RCC 7860 (cell line): ENCODE measurements at places on chromosomes 4 and X.

- DNase-seq, result no peak
Measured at GRCh38 chr4:95949136-95949765, 109.4 kb downstream of the PDHA2 start.

DNA sequence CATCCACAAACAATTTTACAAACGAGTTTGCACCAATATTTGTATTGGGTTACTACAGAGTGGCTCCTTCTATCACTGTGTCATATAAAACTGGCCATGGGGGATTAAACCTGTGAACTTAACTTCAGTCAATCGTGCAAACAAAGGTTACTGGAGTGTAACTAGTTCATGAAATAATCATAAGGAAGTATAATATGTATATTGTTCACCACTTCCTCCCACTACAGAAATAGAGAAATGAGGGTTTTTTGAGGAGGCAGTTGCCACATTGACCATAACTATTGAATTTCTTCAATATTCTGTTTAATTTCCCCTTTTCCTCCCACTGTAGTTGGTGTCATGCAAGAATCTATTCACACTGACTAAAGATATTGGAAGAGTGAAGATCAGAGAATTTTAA is at the start of gene GPR82:
TSS of gene GPR82 (plus strand) at position 356 of the 400 bp plus-strand sequence. CDS start 2,846 bp downstream, outside the sequence.
- DNase-seq, result no peak

GRCh38 chr4:21757248-21757647 is 191.3 kb downstream of the KCNIP4 start:
- no peak for DNase-seq

GRCh38 chrX:129347291-129347690 is 176.0 kb downstream of the SMARCA1 start:
- no peak for DNase-seq

DNA sequence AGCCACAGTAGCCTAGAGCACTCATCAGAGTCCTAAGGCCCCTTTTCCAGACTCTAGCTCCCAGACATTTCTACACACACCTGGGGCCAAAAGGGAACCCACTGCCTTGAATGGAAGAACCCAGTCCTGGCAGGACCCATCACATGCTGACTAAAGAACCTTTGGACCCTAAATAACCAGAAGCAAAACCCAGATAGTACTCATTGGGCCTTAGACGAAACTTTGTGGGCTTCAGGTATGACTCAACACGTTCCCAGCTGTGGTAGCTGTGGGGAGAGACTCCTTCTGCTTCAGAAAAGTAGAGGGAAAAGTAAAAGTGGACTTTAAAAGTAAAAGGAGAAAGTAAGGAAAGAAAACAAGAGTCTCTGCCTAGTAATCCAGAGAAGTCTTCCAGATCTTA is 311.5 kb downstream of the OPHN1 start:
- no peak for DNase-seq

DNA sequence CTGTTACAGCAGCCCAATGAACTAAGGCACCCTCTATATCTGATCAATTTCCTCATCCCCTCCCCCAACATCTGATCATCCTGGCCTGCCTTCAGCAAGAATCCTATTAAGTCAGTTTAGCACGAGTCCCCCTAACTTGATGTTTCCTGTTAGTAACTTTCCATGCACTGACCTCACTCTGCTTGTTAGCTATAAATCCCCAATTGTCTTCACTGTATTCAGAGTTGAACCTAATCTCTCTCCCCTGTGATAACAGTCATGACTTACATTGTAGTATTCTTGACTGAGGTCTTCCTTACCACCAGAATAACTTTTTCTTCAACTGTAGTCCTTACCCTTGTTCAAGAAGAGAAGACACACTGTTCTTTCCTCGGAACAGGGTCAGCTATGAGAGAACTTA is 8.5 kb downstream of the ANXA5 start:
- no peak for DNase-seq

- no peak for DNase-seq
Measured at GRCh38 chrX:9447906-9448305, 17.0 kb upstream of the TBL1X start.

GRCh38 chr4:60485276-60485675 is 714.9 kb upstream of the ADGRL3 start:
- no peak for DNase-seq

DNA sequence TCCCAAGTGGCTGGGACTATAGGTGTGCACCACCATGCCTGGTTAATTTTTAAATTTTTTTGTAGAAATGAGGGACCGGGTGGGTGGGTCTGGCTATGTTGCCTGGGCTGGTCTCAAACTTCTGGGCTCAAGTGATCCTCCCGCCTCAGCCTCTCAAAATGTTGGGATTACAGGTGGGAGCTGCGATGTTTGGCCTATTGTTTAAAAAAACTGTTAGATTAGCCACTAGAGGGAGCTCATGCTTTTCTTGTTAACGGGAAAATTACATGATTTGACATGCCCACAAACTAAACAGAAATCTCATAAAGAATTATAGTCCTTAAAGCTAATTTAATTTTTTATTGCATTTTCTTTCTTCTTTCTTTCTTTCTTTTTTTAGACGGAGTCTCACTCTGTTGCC is 5.0 kb upstream of the SDAD1 start:
- peak; percentile 29 for DNase-seq

GRCh38 chrX:109974906-109975655 is 27.8 kb upstream of the TMEM164 start:
- no peak for DNase-seq

DNA sequence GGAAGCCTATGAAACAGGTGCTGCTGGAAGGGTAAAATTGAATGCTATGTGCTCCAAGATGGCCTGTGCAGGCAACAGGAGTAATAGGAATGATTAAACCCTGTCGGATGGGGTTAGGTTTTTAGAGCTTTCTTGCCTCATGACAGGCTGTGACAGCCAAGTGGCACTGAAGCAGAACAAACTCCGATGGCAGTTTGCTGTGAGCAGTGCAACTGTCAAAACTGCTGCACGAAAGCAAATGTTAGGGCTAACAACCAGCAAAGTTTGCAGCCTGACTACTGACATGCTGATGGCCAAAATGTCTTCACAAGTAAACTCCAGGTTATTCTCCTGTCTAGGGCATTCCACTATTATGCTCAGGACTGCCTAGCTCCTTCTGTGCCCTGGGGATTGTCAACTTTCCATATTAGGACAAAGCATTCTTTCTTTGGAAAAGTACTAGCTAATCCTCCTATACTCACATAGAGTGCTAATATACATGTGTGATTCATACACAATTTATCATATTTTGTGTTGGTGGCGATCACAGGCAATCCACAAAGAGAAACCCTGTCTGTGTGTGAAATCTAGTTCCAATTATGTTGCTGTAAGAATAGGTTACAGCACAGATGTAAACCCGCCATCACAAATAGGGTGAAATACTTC is 486.6 kb upstream of the TENM3 start:
- DNase-seq, result no peak

- DNase-seq, result no peak
Measured at GRCh38 chrX:132414404-132414803, 74.4 kb downstream of the MBNL3 start.

DNA sequence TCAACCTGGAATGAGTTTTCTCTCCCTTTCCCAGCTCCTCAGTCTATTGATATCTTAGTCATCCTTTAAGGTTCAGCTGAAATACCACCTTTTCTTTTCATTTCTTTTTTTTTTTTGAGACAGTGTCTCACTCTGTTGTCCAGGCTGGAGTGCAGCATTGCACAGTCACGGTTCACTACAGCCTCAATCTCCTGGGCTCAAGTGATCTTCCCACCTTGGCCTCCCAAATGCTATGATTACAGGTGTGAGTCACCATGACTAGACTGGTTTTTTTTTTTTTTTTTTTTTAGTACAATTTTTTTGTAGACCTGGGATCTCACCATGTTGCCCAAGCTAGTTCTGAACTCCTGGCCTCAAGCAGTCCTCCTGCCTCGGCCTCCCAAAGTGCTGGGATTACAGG is 28.9 kb downstream of the AFF1 start:
- peak; percentile 93 for DNase-seq

DNA sequence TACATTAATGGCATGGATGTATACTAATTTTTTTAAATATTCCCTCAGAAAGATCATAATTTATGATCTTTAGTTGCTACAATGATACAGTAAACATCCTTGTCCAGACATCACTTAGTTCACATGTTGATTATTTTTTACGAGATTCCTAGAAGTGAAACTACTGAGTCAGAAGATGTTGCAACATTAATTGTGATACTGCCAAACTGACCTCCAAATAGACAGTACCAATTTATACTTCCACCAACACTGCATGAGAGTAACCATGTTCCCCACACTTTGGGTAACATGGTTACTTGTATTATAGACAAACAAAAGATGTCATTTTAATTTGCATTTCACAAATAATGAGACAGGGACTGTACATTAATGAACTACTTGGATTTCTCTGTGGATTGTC is 19.6 kb downstream of the RCHY1 start:
- DNase-seq, result no peak
